Cerebellum (tissue), 4 donors: ENCODE measurements at places on chromosomes 11 and 22.

GRCh38 chr11:108985236-108985944, 320.5 kb downstream of the DDX10 start:
- DNase-seq, result no peak

DNA sequence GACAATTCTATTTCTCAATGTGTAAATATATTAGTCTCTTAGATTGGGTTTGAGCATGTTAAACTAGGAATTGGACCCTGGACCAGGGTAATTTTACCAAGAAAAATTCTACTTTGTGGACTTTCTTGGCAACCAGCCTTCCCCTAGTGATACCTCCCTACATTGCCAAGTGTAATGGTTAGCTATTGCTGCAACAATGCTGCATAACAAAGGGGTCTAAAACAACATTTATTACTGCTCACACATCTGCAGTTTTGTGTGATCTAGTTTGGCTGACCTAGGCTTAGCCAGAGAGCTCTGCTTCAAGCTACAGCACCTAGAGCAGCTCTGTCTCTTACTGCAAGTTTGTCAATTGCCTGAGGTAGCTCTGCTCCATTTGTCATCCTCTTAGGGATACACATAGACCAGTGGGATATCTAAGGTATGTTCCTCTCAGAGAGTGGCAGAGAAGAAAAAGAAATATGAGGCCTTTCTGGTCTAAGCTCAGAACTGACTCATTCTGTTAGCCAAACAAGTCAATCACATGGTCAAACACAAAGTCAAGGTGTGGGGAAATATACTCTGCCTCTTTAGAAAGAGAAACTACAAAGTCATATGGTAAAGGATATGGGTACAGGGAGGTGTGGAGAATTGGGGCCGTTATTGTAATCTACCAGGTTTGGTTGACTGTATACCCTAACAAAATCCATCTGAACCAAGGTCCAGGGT, 2.0 kb upstream of the LAYN start:
- DNase-seq, result no peak

DNA sequence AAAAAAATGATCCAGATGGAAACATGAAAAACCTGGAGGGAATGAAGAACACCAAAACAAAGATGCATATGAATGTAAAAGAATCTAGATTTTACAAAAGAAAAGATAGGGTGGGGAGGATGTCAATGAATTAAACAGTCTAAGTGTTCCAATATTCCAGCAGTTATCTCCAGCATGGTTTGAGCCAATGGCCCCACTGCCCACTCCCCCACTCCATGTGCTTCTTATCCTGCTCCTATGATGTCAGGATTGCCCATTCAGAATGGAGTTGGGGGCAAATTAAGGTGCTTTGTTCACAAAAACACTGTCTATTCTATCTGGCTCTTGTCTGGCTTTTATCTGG, 1.2 kb upstream of the OR52K1 start:
- DNase-seq, result no peak

GRCh38 chr11:119339589-119340334, 921 bp downstream of the C1QTNF5 start:
- peak; percentile 83 for DNase-seq

DNA sequence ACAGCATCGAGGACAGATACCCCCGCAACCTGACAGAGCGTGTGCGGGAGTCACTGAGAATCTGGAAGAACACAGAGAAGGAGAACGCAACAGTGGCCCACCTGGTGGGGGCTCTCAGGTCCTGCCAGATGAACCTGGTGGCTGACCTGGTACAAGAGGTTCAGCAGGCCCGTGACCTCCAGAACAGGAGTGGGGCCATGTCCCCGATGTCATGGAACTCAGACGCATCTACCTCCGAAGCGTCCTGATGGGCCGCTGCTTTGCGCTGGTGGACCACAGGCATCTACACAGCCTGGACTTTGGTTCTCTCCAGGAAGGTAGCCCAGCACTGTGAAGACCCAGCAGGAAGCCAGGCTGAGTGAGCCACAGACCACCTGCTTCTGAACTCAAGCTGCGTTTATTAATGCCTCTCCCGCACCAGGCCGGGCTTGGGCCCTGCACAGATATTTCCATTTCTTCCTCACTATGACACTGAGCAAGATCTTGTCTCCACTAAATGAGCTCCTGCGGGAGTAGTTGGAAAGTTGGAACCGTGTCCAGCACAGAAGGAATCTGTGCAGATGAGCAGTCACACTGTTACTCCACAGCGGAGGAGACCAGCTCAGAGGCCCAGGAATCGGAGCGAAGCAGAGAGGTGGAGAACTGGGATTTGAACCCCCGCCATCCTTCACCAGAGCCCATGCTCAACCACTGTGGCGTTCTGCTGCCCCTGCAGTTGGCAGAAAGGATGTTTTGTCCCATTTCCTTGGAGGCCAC, 3.3 kb downstream of the FADD start:
- no peak for DNase-seq

- DNase-seq, result no peak
Observed at GRCh38 chr11:80129396-80129795, 688.6 kb upstream of the TENM4 start.

DNA sequence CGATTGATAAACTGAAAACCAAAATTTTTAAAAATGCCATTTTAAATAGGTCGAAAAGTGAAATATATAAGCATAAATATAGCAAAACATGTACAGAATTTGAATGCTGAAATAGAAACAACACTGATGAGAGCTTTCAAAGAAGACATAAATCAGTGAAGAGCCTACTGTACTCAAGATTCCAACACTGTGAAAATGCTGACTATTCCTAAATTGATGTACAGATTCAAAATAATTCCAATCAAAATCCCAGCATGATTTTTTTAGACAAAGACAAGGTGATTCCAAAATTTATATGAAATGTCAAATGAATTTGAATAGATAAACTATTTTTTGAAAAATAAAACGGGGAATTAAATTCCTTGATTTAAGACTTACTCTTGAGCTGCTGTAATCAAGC, 1010.4 kb downstream of the TBC1D22A start:
- DNase-seq, result no peak

DNA sequence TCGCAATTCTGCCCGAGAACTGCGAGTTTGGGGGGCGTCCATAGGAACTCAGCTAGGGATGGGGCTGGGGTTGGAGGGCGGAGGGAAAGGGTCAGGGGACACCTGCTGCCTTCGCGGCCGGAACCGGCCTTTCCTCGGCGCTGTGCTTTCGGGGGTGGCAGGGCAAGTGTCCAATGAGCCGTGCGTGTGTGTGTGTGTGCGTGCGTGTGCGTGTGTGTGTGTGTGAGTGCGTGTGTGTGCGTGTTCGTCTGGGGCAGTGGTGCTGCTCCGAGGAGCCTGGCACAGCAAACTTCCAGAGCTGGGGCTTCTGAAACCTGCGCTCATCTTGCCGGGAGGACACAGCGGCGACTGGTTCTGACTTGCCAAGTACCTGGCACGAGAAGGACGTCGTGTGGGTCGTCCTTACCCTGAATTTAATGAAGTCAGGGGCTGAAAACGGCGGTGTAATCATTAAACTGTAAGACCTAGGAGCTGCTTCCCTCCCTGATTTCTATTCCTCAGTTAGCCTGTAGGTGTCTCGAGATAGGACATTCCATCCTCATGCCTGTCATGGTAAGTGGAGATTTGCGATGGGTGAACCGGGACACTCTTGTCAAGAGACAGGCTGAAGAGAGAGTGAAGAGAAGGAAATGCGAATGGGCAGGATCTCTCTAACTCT, 27.0 kb upstream of the AMOTL1 start:
- peak; percentile 75 for DNase-seq

- DNase-seq, result no peak
Observed at GRCh38 chr22:45468872-45469271, 33.8 kb upstream of the FBLN1 start.

GRCh38 chr22:17634696-17635095, 3.9 kb upstream of the BCL2L13 start:
- DNase-seq, result no peak

DNA sequence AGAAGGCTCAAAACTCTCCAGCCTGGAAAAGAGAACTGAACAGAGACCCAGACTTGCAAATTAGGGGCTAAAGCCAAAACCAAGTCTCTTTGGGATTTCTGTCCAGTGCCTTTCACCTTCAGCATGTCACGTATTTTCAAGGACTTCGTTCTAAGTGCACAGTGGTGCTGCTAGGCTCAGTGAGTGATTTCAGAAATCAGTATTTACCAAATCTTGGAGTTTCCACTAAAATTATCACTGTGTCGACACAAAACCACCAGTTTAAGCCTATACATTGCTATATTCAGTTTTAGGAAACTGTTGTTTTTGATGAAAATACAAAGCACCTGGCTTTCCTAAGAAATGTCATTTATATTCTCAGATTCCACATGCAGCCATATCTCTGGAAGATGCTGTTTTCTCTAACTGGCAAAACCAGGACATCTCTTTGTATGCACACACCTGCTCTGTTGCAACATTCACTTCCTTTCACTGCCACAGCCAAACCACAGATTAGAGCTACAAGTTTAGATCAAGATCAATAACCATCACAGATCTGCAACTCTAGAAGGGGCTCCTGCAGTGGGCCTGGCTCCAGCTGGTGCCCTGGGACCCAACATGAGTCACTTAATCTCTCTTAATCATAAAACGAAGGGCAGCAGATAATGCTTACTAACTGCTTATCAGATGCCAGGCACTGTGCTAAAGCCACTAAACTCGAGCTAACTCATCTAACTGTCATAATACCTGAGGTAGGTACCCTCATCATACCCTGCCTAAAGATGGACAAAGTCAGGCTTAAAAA, 22.3 kb downstream of the SMCO4 start:
- DNase-seq, result no peak

DNA sequence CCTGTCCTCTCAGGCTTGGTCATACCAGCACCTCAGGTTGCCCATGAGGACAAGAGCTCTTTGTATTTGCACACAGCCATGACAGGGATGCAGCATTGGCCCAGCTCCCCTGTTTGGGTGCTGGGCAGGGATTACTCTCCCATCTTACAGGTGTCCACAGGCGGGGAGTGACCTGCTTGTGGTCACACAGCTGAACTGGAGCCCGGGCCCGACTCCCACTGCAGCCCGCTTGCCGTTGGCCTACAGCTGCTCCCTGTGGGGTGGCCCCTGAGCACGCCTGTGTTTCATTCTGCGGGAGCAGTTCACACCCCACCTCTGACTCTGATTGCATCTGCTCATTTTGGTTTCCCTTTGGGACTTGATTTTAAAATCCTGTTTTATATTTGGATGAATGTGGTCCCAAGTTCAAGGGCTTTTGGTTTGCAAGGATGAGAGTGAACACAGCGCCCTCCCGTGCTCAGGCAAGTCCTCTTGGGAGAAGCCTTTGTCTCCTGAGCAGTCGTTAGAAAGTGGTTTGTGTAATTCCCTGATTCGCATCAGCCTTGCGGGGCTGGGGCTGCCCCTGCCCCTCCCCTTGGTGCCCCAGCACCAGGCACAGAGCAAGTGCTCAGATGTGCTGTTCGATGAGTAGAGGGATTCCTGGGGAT, 9.3 kb downstream of the PICK1 start:
- DNase-seq, result no peak

GRCh38 chr11:77320351-77320750, 18.9 kb upstream of the GDPD4 start:
- DNase-seq, result no peak

DNA sequence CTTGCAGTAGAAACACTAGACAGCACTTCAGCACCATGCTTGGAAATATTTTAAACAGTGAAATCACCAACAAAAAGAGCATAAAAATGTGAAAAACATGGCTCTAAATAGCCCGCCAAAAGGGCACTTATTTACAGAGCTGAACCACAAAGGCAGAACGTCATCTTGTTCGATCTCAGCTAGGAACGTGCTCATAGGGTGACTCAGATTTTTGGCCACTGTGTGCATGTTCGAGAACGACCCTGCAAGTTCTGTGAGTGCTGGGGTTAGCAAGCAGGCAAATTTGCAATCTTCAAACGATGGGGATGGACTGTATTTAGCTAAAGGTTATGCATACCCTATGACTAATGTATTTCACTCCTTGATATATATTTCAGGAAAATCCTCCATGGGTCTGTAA, 30.6 kb downstream of the OR2AT4 start:
- no peak for DNase-seq

DNA sequence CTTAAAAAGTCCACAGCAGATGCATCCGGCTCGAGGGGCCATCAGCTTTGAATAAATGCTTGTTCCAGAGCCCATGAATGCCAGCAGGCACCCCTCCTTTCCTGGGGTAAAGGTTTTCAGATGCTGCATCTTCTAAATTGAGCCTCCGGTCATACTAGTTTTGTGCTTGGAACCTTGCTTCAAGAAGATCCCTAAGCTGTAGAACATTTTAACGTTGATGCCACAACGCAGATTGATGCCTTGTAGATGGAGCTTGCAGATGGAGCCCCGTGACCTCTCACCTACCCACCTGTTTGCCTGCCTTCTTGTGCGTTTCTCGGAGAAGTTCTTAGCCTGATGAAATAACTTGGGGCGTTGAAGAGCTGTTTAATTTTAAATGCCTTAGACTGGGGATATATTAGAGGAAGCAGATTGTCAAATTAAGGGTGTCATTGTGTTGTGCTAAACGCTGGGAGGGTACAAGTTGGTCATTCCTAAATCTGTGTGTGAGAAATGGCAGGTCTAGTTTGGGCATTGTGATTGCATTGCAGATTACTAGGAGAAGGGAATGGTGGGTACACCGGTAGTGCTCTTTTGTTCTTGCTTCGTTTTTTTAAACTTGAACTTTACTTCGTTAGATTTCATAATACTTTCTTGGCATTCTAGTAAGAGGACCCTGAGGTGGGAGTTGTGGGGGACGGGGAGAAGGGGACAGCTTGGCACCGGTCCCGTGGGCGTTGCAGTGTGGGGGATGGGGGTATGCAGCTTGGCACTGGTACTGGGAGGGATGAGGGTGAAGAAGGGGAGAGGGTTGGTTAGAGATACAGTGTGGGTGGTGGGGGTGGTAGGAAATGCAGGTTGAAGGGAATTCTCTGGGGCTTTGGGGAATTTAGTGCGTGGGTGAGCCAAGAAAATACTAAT, 1.9 kb downstream of the NEAT1 start:
- peak; percentile 24 for DNase-seq

DNA sequence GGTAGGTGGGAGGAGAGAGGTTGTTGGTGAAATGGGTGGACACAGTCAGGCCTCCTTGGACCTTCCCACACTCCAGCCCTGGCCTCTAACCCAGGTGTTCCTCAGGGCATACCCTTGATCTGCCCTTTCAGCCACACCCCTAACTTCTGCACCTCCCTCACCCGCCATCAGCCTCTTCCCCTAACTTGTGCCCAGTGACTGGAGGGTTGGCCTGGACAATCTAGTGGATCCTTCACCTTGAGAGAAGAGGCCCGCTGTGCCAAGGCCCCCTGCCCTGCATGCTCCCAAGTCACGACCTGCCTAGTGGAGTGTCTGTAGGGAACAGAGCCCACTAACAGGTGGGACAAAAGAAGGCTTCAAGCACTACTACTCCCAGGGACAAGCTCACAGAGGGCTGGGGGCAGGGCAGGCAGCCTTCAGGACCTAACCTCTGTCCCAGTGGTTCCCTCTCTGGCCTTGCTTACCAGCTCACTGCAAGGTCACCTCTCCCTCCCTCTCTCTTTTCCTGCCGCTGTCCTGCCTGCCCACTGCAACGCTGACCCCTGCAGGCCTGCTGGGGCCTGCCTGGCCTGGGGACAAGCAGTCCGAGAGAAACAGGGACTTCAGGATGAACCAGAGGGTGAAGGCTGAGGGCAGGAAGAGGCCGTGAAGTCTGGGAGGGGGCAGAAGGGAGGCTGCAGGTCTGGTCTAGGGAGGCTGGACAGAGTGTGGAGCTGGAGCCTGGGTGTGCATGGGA, 3.3 kb downstream of the SYT7 start:
- no peak for DNase-seq
